Upper lobe of right lung (tissue), 1 donor: ENCODE measurements at places on chromosomes 12 and 14. TPM values are rescaled to one million over a fixed set of nuclear protein-coding genes. Genes with fewer than 3 reads are reported as not detected.

The PTPN6 gene
- total RNA-seq = 154 TPM

The TGFB3 gene
- 25.4 TPM for total RNA-seq

The ADAM20 gene
- 1.2 TPM for total RNA-seq

The NID2 gene
- total RNA-seq = 17.9 TPM

The KRT86 gene
- 1.1 TPM for total RNA-seq

The RPS6KL1 gene
- total RNA-seq = 5.1 TPM

The TAS2R20 gene
- 1.2 TPM for total RNA-seq

The DACT1 gene
- total RNA-seq = 5.2 TPM

The LBHD2 gene
- total RNA-seq = not detected

The CLEC9A gene
- 0.43 TPM for total RNA-seq

The EFCAB11 gene
- 4.0 TPM for total RNA-seq

The MORN3 gene
- total RNA-seq = 0.67 TPM

The NYNRIN gene
- total RNA-seq = 16.6 TPM

The NGB gene
- not detected for total RNA-seq

The ARID4A gene
- 37.0 TPM for total RNA-seq

The TMEM229B gene
- 5.4 TPM for total RNA-seq

The GPR68 gene
- total RNA-seq = 6.3 TPM

The GPD1 gene
- 32.9 TPM for total RNA-seq

The TOMM20L gene
- not detected for total RNA-seq

The IKBIP gene
- 15.2 TPM for total RNA-seq

The MIP gene
- total RNA-seq = not detected

The LRTM2 gene
- not detected for total RNA-seq

The KCNH3 gene
- 0.90 TPM for total RNA-seq

The OR6S1 gene
- not detected for total RNA-seq

The ALKBH1 gene
- total RNA-seq = 11.6 TPM

The CCDC197 gene
- total RNA-seq = not detected

The CIDEB gene
- total RNA-seq = 18.8 TPM

The ERO1A gene
- total RNA-seq = 47.2 TPM

The SLCO1B1 gene
- total RNA-seq = not detected

The TAS2R14 gene
- 2.5 TPM for total RNA-seq

The DTX3 gene
- total RNA-seq = 26.0 TPM

The RHEBL1 gene
- total RNA-seq = 1.1 TPM

The GPR65 gene
- 7.7 TPM for total RNA-seq

The TAS2R43 gene
- not detected for total RNA-seq

The B3GNT4 gene
- total RNA-seq = 0.46 TPM

The NDUFB1 gene
- 95.4 TPM for total RNA-seq

The TRPV4 gene
- total RNA-seq = 4.5 TPM

The DHRS2 gene
- total RNA-seq = 0.61 TPM

The RNF212B gene
- not detected for total RNA-seq

The PLEKHG3 gene
- 34.5 TPM for total RNA-seq

The C14orf119 gene
- 55.3 TPM for total RNA-seq

The EAPP gene
- 26.9 TPM for total RNA-seq
